ENCODE measurements at places on chromosomes 3 and 15.

- DNase-seq = no peak
These were observed 83.4 kb upstream of the NANOGP8 start for GRCh38 chr15:35168464-35168863.

- no peak for DNase-seq
These were observed 93.4 kb downstream of the THRB start for GRCh38 chr3:24401090-24401810.

DNA sequence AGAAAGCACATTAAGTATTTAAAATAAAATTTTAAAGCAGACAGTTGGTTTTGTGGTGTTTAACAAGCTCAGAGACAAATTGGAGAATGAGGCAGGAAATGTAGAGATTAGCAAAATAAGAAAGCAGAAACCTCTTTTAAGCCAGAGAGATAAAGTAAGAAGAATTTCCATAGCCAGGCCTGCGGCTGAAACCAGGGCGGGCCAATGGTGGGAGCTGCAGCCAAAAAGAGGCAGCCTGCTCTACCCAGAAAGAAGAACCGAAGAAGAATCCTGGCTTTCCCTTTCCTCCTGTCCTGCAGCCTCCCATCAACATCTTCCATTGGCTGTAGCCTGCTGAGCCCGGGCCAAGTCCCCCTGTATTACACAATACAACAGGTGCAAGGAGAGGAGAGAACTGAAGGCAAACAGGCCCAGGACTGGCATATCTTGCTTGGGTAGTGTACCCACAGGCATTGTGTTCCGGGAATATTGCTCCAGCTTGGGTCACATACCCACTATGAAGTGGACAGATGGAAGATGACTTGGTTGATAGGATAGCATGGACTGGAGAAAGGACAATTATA lies 11.5 kb upstream of the TFG start:
- no peak for DNase-seq

- DNase-seq = no peak
These were observed 47.5 kb upstream of the SLC9A9 start for GRCh38 chr3:143895805-143896204.

DNA sequence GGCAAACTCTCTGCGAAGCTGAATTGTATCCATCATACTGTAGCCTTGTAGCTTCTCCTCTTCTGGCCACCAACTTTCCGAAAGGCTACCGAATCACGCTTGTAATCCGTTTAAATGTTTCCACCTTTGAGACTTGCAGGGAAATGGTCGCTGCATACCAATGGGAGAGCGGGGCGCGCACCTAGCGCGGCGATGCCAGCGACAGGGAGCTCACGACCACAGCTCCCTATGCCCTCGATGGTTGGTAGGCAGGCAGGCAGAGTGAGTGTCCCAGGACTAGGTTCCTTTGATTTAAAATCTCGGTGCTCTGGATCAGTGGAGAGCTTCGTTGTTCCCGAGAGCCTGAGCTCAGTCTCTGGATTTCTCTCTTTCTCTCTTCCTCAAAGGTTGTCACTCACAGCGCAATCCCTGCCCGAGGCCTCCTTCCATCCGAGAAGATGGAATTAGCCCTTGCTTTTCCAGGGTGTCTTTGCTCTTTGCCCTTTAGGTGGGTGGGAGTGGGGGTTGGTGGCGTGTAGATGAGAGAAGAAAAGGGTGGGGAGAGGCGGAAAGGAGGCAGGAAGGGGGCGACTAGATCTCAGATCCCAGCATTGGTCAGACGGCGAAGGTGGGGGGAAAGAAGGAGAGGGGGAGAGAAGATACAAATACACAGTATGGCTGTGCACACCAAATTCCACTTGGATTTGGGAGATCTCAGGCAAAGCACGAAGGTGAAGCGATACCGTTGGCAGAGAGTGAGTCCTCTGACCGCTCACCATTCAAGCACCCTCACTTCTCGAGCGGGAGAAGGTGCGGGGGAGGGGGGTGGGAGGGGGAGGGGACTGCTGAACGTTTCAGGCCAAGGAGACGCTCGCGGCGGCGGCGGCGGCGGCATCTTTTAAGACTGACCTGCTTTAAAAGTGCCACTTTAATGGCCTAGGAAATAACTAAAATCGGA lies at the start of gene SLITRK3:
SLITRK3 (minus strand) TSS at position 745 of the 937 bp plus-strand sequence. CDS start 5,554 bp downstream, outside the sequence.
- no peak for DNase-seq

GRCh38 chr3:127849368-127849767 lies 27.1 kb upstream of the MGLL start:
- no peak for DNase-seq

GRCh38 chr3:175729466-175729865 lies 870.3 kb downstream of the NAALADL2 start:
- DNase-seq = no peak

DNA sequence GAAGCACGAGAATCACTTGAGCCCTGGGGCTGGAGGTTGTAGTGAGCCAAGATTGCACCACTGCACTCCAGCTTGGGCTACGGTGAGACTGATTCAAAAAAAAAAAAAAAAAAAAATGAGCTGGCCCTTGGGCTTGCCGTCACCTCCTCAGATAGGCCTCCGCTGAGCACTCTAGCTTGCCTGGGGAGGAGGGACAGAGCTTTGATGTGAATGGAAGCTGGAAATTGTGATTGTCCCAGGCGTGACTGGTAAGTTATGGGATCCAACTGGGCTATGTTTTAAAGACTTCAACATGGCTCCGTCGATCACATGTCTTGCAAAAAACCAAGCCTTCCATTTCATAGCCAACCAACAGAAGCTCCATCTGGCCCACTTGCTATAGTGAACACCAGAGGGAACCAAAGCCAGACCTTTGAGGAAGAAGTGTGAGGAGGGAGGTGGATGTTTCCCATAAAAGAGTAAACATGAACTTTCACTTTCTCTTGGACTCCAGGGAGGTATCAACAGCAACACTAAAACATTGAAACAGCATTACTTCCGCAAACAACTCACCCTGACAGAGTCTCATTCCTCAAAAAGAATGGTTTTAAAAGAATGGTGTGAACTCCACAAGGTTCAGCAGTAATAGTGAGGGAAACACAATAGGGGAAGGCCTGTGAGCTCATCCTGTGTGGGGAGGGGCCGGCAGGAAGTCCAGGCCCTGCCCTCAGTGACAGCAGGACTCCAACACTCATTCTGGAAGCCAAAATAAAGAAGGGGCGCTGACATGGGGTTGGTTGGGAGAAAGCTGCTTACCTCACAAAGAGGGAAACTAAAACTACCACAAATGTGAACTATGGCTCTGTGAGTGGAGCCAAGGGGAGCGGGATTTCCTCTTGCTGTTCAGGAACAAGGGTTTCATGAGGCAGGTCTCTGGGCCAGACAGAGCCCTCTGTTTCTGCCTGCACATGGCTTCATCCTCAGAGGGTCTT lies 59.2 kb upstream of the IL12A start:
- DNase-seq = peak; percentile 36

DNA sequence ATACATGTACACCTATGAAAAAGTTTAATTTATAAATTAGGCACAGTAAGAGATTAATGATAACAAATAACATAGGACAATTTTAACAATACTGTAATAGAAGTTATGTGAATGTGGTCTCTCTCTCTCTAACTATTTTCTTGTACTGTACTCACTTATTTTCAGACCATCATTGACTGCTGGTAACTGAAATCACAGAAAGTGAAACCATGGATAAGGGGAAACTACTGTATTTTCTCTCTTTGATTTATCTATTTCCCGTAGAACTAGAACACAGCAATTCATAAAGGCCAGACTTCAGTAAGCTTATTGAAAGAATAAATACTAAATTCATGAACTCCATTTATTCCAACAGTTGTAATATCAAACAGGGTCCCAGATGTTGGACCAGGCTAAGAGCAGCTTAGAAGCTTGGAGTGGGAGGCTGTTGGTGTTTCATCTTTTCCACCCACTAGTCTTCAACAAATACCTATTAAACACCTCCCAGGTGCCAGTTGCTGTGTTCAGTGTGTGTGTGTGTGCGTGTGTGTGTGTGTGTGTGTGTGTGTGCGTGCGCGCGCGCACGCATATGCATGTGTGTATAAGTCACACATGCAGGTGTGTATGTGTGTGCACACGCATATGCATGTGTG lies 235.4 kb downstream of the FOXP1 start:
- DNase-seq = no peak

DNA sequence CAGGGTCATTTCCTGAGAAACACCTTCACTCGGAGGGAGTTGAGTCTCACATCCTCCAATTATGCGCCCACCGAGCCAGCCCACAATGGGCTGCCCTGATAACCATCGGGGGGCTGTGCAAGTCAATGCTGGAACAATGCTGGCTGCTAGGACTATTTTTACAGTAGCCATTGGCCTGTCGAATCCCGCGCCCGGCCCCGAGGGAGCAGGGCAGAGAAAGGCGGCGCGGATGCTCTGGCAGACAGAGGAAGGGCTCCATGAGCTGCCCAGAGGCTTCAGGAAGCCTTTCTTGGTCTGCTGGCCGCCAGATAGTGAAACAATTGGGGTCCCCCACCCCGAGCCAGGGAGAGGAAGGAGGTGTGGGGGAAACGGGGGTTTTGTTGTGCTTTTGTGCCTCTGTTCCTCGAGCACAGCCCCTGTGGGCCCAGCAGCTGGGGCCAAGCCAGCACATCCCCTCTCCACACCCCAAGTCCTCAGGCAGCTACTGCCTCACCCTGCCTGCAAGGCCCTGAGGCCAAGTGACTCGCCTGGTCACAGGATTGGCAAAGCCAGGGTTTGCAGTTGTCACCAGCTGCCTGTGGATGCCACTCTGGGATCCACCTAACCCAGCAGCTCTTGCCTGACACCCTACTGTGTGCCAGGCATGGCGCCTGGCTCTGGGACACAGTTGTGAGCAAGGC lies 39.0 kb downstream of the SLC6A6 start:
- DNase-seq = no peak

DNA sequence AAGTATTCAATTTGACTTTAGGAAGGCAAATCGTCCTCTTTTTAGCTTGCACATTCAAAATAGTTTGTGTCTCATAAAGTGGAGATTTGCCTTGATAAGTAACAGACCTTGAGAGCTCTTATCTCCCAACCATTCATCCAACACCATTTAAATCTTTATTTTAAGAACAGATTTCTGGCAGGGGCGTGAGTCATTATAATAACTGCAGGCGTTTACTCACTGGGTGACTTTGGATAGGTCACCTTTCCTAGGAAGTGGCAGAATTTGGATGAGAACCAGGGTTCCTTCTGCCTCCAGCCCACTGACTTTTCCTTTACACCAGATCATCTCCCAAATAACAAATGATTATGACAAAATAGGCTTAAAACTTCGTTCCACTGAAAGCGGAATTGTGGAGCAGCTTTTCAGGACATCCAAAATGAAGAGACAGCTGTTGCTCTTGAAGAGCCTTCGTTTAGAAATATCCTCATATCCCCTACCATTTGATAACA lies 5.0 kb downstream of the LMCD1 start:
- no peak for DNase-seq
